ENCODE measurements at places on chromosomes 4 and X. TPM values are rescaled to one million over a fixed set of nuclear protein-coding genes. Genes with fewer than 3 reads are reported as not detected.

Gene TMSB4X
- total RNA-seq: 5,655 TPM

Gene ADH1C
- total RNA-seq: not detected

Gene MTNR1A
- total RNA-seq: 0.50 TPM

Gene DTHD1
- total RNA-seq: not detected

Gene PSAPL1
- total RNA-seq: 0.09 TPM

Gene SSX1
- total RNA-seq: not detected

Gene IQCM
- not detected for total RNA-seq

Gene NHSL2
- total RNA-seq: 0.49 TPM

Gene TCEAL7
- not detected for total RNA-seq

Gene REELD1
- not detected for total RNA-seq

Gene SHROOM3
- total RNA-seq: 4.5 TPM

Gene RBMXL3
- not detected for total RNA-seq

Gene ADH7
- not detected for total RNA-seq

Gene BCLAF3
- total RNA-seq: 2.7 TPM

Gene MAGEB17
- not detected for total RNA-seq

Gene FABP2
- not detected for total RNA-seq

Gene BMX
- not detected for total RNA-seq

Gene SMIM10L2A
- 0.26 TPM for total RNA-seq

Gene VCX3A
- not detected for total RNA-seq

Gene TCEAL6
- not detected for total RNA-seq

Gene RTL3
- not detected for total RNA-seq

Gene HSFX2
- 0.08 TPM for total RNA-seq

Gene FAM53A
- total RNA-seq: 1.4 TPM

Gene USP46
- 8.7 TPM for total RNA-seq

Gene SRPX2
- total RNA-seq: 3.1 TPM

Gene FGF13
- not detected for total RNA-seq

Gene NR3C2
- not detected for total RNA-seq

Gene IL21
- total RNA-seq: not detected

Gene VEGFC
- 17.3 TPM for total RNA-seq

Gene KIF4A
- 28.9 TPM for total RNA-seq

Gene EVC2
- 2.3 TPM for total RNA-seq

Gene PHOX2B
- total RNA-seq: not detected

Gene BST1
- total RNA-seq: 17.6 TPM

Gene TRIM61
- total RNA-seq: not detected

Gene CITED1
- 0.92 TPM for total RNA-seq

Gene ENPP6
- not detected for total RNA-seq

Gene SCML1
- total RNA-seq: 5.7 TPM

Gene NPY2R
- total RNA-seq: not detected

Gene POU3F4
- total RNA-seq: not detected

Gene GLUD2
- 2.6 TPM for total RNA-seq

Gene TMEM31
- not detected for total RNA-seq

Gene SAT1
- 386 TPM for total RNA-seq

Gene TMPRSS11A
- total RNA-seq: not detected

Gene YTHDC1
- total RNA-seq: 31.0 TPM

Gene MAGEA10
- total RNA-seq: not detected

Gene GPRASP1
- 0.47 TPM for total RNA-seq

Gene AKAP4
- total RNA-seq: not detected

Gene SOX3
- total RNA-seq: not detected

Gene HMGB2
- total RNA-seq: 131 TPM

Gene HEPH
- not detected for total RNA-seq

Gene SERPINA7
- total RNA-seq: not detected

Gene NAA11
- total RNA-seq: not detected

Gene ARSD
- total RNA-seq: 11.7 TPM

Gene SYNPO2
- total RNA-seq: 1.3 TPM

Data from A549 treated with CpdA at 1 μM for 4 hours (cell line).